ENCODE measurements at places on chromosomes 7 and 10.

- no peak for DNase-seq
Measured at GRCh38 chr7:69868921-69869320, 270.6 kb downstream of the AUTS2 start.

- DNase-seq, result no peak
Measured at GRCh38 chr7:105156731-105157130, 142.7 kb downstream of the KMT2E start.

DNA sequence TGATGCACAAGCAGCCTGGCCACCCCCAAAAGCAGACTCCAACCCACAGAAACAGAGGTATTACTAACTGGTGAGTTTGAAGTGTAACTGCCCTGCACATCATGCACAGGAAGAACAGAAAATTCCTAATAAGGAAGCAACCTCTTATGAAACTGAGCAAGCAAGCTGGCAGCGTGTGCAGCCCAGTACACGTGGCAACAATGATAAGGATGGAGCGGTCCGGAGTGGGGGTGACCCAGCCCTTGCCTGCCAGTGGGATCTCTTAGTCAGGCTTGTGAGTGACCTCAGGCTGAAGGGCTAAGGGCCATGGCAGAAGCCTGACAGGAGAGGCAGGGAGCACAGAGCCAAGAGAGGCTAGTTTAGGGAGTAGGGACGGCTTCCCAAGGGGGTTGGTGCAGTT is 22.1 kb upstream of the AOAH start:
- no peak for DNase-seq

DNA sequence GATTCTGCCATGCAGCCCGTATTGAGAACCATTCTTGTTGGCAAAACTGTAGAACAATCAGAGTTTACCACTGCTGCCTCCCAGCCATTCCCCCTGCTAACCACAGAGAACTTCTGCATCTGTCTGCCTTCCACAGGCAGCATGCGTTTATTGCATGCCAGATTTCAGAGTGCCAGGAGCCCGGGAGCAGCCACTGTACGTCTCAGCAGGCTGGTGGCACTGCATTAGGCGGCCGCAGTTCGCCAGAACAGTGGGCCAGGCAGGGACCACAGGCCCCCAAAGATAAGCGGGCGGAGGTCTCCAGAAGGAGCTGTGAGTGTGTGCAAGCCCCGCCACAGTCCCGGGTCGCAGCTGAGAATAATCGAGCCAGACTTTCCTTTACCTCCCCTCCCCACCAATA is 31.8 kb downstream of the ZNF467 start:
- DNase-seq, result no peak

DNA sequence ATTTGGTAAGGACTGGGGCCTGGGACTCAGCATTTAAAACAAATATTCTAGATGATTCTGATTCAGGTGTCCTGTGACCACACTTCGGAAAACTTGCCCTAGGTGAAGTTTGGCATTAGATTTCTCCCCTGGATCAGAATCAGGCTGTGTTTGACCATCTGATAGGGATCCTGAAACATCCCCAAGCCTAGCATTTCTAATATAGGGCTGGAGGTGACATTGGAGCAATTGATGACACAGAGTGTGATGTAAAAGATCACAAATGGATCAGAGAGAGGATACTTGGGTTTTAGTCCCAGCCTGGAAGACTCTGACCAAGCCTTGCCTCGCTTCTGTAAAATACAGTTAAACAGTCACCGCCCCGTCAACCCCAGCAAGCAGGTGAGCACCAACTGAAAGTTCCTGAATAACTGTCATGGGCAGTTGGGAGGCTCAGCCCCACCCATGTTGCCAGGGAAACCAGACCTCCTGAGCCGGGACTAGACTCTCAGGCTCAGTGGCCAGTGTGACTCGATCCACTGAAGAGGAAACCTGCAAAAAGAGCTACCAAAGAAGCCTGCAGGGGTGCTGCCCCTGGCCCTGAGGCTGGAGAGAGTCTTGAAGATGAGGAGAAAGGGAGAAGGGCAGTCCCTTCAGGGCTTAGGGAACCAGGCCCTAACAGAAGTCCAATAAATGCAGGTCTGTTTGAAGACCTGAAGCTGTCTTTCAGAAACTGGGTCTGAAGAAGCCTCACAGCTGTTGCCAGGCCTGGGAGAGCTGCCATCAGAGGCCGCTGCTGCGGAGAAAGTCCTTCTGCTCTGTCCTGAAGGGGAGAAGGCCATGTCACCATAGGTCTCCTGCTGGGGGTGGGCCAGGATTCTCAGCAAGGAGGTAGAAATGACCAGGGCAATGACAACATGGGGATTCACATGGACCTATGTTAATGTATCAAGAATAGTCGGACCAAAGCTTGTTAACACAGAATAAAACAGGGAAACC is 126.1 kb upstream of the KCNMA1 start:
- DNase-seq, result no peak

DNA sequence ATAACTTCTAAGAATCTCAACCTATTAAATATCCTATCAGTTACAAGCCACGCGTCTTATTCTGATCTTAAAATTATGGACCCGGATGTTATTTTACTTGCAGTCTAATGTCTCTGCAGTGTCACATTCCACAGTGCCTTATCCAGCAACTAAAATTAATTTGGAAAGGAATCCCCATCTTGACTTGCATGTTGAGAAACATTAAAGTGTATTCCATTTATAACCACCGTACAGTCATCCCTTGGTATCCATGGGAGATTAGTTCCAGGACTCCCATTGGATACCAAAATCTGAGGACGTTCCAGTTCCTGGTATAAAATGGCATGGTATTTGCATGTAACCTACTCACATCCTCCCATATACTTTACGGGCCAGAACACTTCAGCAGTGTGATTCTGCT is 194.7 kb downstream of the ARHGAP21 start:
- no peak for DNase-seq

DNA sequence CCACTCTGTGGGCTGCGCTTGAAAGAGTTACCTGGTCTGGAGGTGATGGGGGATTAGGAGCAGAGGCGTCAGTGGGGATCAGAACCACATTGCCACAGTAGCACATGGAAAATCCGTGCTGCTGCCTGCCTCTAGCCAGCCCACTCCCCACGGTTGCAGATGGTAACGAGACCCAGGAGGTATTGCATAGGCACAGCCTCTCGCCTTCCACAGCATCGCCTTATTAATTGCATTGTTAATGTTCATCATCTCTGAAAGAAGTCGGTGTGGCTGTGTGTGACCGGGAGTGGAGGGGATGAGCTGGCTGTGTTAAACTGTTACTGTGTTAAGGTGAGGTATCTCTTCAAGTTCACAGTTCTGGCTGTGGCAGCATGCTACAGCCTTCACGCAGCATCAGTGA is 35.2 kb upstream of the LRRC4 start:
- no peak for DNase-seq

- DNase-seq, result no peak
Measured at GRCh38 chr7:3821488-3821887, 520.4 kb downstream of the SDK1 start.

GRCh38 chr10:95431900-95432342 is 129.2 kb downstream of the SORBS1 start:
- DNase-seq, result no peak
